ENCODE measurements at places on chromosomes 11 and 22. TPM values are rescaled to one million over a fixed set of nuclear protein-coding genes. Genes with fewer than 3 reads are reported as not detected.

DNA sequence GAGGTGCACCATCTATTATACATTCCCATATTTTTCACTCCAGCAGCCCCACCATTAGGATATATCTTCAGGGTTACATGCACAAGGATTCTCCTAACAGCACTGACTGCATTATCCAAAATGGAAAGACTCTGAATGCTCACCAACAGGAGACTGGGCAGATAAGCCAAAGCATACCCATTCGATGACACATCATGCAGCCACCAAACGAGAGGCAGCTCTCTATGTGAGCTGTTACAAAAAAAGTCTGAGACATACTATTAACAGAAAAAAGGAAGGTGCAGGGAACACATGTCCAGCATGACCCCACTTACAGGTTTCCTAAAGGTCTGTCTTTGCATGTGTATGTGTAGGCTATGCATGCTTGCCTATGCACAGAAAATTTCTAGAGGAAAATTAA lies 12.4 kb upstream of the SERPIND1 start:
- DNase-seq: no peak

DNA sequence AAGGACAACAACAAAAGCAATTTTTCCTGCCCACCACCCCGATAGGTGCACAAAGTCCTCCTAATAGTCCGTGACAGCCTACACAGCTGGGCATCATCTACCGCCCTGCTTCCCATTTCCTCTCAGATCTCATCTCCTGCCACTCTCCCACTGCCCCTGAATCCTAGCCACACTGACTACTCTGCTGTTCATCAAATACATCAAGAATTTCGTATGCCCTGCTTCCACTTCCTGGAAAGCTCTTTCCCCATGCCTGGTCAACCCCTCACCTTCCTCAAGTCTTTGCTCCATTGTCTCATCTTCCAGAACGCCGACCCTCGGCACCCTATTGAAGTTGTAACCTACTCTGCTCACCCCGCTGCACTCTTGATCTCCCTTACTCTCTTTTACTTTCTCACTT lies 320.1 kb downstream of the OPCML start:
- DNase-seq: no peak

- no peak for DNase-seq
These were observed 221.2 kb downstream of the TRPC6 start for GRCh38 chr11:101362643-101363042.

DNA sequence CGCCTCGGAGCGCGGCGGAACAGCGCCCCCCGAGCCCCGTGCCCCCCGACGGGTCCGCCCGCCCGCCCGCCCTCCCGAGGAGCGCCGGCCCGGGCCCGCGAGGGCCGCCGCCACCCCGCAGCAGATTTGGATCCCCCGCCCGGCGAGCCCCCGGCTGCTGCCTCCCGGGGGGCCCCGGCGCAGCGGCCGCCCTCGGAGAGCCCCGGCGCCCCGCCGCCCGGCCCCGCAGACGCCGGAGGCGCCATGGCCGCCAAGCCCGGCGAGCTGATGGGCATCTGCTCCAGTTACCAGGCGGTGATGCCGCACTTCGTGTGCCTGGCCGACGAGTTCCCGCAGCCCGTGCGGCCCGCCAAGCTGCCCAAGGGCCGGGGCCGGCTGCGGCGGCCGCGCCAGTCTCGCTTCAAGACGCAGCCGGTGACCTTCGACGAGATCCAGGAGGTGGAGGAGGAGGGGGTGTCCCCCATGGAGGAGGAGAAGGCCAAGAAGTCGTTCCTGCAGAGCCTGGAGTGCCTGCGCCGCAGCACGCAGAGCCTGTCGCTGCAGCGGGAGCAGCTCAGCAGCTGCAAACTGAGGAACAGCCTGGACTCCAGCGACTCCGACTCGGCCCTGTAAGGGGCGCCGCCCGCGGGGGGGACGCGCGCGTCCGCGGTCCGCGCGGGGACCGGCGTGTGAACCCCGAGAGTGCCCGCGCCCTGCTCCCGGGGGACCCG lies 380 bp downstream of the C11orf96 start:
- peak; percentile 15 for DNase-seq

DNA sequence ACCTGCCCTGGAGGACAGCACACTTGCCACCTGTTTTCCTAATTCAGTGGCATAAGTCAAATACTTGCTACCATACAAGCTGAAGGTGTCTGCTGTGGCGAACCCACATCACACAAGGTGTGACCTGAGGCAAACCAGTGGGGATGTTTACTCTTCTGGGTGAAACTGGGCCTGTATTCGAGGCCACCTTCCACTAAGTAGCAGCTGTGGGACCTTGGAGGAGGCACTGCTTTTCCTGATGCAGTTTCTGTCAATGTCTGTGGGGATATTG lies 927.4 kb downstream of the BRD1 start:
- DNase-seq: no peak

DNA sequence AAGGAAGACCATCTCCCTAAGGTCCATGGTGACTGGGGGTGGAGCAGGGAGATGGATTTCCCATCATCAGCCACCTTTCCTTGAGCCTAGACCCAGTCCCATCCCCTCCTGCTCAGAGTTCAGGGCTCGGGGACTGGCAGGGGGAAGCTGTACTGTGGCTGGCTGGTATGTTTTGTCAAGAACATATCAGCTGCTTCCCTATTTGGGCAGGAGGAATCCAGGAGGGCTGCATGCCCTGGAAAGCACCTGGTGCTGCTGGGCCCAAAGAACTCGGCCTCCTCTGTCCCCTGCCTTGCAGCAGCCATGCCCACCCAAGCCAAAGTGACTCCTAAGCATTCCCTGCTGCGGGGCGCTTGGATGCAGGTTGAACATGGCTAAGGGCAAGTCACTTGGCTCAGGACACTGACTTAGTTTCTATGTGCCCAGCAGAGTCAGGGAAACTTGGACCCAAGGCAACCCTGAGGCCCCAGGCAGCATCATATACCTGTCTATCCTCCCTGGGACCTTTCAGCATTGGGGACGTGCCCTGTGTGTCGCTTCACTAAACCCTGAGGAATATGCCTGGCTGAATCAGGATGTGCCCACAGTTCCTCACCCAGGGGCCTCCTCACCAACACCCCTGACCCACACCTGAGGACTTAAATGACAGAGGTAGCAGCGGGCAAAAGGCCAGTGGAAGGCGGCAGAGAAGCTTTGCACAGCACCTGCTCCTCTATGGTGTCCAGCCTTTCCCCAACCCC lies 43.1 kb downstream of the BUD13 start:
- no peak for DNase-seq

DNA sequence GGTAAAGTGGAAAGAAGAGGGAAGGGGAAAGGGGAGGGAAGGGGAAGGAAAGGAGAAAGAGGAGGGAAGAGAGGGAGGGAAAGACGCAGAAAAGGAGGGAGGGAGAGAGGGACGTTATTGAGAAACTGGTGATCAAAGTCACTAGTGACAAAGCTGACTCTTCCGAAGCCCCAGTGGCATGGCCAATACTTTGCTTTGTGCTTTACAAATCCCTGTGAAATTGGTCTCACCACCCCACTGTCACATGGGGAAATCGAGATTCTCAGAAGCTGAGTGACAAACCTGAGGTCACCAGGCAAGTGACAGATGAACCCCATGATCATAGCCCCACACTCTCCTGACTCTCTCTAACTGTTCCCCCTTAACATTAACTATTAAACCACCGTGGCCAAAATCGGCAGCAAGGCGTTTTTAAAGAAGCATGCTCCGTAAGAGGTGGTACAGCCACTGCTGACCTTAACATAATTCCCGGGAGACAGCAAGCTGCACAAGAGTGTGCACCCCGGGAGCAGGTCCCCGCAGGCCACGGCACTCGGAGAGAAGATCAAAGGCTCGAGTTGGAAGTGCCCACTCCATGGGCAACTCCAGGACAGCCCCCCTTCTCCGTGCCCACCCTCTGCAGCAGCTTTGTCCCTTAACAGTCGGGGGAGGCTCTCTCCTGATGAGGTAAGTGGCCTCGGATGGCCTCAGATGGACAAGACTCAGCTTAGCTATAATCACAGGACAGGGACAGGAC lies 34.8 kb downstream of the CELSR1 start:
- DNase-seq: no peak

DNA sequence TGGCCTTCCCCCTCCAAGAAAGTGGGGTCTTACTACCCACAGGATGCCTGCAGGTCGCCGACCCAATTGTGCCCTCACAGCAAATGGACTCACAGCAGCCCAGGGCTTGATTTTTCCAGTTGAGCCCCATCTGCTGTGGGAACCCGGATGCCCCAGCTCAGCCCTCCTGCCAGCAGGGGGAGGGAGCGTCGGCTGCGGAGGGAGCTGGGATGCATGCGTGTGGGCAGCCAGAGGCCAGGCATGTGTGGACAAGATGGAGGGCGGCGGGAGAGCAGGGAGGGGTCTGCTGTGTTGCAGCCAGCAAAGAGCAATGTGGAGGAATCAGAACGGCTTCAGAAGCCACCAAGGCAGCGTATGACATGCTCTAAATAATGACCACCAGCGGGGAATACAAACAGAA lies 41.0 kb upstream of the EIF3D start:
- no peak for DNase-seq

DNA sequence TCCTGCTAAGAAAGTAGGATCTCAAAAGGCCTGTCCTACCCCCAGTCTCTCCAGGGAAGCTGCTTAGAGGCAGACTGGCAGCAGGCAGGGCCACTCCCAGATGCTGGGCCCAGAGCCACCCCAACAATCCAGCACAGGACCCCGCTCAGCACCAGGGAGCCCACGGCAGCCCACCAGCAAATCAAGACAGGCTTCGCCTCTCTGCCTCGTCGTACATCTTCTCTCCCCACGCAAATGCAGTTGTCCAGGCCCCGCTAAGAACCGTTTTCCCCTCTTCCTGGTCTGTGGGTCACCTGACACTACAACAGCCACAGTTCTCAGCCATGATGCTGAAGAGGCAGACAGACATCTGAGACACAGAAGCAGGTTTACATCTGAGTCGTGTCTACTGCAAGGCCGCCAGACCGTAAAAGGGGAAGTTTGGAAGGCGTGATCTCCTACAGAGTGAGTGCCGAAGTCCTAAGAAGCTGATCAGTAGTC lies 51.1 kb downstream of the IGSF9B start:
- DNase-seq: no peak

The TMEM45B gene
- total RNA-seq: 0.49 TPM

The GLYAT gene
- not detected for total RNA-seq

GRCh38 chr22:37844904-37845329 lies 783 bp upstream of the ANKRD54 start:
- DNase-seq: no peak

The CRYBB3 gene
- not detected for total RNA-seq

- no peak for DNase-seq
These were observed 68.5 kb upstream of the PARVG start for GRCh38 chr22:44112191-44112590.

The CYP2D6 gene
- total RNA-seq: 2.0 TPM

DNA sequence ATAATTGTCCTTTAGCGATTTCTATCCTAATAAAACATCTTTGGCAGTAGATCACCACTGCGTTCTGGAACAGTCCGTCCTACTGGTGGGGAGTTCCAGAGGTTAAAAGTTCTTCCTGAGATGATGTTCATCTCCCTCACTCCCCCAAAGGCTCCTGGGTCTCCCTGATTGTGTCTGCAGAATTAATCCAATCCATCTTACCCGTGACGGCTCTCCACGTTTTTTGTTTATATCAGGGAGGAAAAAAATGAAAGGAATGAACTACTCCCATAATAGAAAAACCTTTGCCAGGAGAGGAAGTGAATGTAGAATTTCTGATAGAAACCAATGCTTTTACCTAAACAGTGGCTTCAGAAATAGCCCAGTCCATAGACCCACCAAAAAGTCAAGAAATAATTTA lies 81.6 kb downstream of the LARGE1 start:
- no peak for DNase-seq

DNA sequence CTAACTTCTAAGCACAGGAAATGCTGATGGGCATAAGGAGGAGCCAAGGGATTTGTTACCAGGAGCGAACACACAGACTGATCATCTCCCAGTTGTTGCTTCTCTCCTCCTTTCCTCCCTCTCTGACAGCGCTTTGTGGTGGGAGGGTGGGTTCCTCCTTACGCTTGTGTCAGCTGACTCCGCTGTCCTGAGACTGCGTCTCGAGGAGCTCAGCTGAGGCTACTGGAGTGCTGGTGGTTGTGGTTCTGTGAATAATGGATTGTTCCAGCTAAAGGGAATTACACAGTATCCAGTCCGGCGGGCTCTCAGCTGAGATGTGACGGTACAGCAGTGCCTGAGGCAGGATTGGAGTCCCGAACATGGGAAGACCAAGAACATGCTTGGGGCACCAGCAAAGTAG lies 113.4 kb downstream of the CTNND1 start:
- DNase-seq: no peak

DNA sequence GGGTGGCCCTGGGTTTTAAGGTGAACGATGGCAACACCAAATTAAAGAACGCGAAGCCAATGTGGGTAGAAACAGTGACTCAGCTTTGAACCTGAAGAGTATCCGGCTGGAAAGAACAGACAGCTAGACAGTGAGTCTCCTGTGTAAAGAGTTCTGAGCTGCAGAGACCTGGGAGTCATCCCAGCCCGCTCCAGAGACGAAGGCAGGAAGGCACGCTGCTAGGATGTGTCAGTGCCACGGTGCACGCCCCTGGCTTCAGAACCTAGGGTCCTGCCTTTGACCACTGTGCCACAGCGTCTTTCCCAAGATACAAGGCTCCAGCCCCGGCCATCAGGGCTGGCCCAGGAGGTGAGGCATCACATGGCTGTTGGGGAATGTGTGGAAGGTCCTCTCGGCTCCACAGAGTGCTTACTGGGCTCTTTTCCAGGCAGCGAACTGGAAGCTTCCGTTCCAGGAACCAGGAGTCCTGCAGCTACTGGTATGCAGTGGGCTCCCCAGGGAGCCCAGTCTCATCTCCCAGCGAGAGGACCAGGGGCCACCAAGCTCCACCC lies 29.9 kb downstream of the LRFN4 start:
- no peak for DNase-seq

DNA sequence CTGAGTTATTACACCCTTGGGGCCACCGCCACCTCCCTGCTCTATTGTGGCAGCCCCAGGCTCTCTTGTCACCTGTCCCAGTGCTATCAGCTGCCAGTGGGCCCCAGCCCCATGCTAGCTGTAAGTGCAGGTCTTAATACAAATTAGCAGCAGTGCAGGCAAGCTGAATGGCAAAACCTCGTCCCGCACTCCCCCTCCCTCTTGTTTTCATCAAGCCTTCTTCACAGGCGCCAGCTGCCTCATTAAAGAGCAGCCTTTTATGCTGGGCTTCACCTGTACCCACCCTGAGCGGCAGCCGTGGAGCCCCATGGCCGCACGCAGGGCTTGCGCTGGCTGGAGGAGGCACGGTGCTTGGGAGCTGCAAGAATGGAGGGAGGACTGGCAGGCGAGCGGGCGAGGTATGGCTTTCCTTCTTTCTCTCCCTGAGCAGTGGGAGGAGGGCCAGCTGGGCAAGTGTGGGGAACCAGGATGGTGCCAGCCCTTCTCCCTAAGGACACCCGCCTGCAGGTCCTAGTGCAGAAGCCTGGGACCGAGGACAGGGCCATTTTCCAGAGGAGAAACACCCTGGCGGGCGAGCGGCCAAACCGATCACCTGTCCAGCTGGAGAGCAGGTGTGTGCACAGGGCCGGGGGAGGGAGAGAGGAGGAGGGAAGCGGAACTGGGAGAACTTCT lies 70.7 kb downstream of the FLI1 start:
- DNase-seq: no peak

DNA sequence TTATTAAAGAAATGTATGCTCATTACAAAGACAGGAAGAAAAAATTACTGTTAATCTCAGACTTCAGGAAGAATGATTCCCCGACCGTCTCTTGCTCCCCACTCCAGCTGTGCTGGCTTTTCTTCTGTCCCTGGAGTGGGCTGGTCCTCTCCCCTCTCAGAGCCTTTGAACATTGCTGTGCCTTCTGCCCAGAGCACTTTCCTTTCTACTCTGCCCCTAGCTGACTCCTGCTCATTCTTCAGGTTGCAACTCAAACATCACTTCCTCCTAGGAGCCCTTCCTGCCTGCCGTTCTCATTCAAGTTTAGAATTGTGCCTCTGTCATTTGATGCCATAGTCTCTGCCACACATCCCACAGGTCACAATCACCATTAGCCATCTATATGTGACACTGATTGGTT lies 329.5 kb downstream of the MIAT start:
- no peak for DNase-seq

GRCh38 chr11:90629229-90629806 lies 406.5 kb upstream of the CHORDC1 start:
- no peak for DNase-seq
